ENCODE measurements at places on chromosomes 4 and X. TPM values are rescaled to one million over a fixed set of nuclear protein-coding genes. Genes with fewer than 3 reads are reported as not detected.
A peak's percentile ranks its signal among the peaks of the same experiment; 100 is the strongest.

RPS6KA6 gene
- total RNA-seq = 6.8 TPM

CITED1 gene
- 0.18 TPM for total RNA-seq

PHEX gene
- total RNA-seq = 0.18 TPM

RAB33A gene
- 1.6 TPM for total RNA-seq

DNA sequence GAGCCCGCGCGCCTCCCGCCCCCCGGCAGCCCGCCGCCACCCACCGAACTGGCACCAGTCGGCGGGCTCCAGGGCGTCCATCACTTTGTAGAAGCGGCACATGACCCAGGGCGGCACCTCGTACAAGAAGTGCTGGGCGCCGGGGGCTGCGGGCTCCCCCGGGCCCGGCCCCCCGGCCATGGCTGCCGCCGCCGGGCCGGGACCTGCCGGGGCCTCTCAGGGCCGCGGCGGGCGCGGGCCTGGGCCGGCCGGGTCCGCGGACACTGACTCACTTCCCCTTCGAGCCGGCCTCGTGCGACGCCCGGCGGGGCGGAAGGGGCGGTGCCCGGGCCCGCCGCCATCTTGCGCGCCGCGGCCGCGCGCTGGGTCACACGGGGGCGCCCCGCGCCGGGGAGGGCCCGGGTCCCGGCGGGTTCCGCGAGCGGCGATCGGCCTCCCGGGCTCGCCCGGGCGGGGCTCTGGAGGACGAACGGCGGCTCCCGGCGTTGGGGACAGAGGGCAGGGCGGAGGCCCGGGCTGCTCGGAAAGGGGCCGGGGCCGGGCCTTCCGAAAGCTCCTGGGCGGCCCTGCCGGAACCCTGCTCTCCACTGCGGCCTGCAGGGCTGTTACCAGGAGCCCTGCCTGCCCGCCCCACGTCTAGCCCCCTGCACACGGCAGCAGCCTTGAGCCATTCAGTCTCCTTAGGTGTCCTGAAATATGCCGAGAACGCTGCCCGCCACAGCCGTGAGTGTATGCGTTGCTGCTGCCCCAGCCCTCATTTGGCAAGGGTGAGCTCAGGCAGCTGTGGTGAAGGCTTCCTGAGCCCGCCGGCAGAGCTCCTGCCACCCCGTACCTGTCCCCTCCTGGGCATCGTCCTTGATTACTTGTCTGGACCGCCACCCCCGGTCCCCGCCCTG lies at the start of gene IRAK1:
TSS of gene IRAK1 (minus strand) at position 270 of the 896 bp plus-strand sequence. CDS start at position 180, 90 bp downstream.
- peaks cover 24% of the 10 kb centered on the region for H3K4me1 ChIP-seq
- H3K27me3 ChIP-seq = no peaks in the 10 kb centered on the region

DNA sequence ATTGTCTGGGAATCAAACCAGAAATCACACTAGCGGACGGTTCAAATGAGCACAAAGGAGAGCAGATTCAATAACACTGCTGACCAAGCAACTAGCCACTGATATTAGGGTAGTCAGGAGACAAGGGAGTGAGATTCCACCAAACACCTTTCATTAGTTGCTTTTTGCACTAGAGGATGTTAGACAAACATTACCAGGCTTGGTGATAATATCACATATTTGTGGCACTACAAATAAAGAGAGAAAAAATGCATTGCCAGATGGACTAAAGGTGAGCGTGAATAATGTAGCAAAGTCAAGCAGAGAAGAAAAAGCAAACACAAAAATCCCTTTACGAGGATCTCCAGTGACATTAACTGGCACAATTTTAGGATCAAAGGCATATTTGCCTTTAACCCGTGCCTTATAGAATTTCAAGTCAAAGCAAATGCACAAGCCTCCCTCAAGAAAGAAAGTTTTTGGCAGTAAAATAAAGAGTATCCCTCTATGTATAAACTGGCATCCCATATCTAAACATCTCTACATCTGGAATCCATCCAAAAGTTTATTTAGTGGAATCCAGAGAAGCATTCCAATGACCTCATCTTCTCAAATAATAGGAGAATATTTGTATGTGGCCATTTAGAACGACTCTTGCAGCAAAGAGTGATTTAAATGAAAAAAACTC lies 290.9 kb downstream of the KCTD8 start:
- H3K27ac ChIP-seq = no peak overlapping the region
- H3K4me3 ChIP-seq = no peak overlapping the region
- DNase-seq = peak; percentile 60
- H3K36me3 ChIP-seq = no peaks in the 10 kb centered on the region

GRCh38 chrX:153321381-153322124 lies at the start of gene PNMA6F:
Gene PNMA6F (minus strand): TSS chrX:153321767. CDS start chrX:153320674, 1,093 bp downstream.
- H3K4me1 ChIP-seq = no peaks in the 10 kb centered on the region
- peaks cover 9% of the 10 kb centered on the region for H3K27me3 ChIP-seq
- H3K36me3 ChIP-seq = no peaks in the 10 kb centered on the region
- H3K4me3 ChIP-seq = no peak within 1 kb of the TSS

GRCh38 chr4:138389976-138390685 lies 148.0 kb upstream of the SLC7A11 start:
- no peak overlapping the region for H3K27ac ChIP-seq
- DNase-seq = peak; percentile 41
- H3K27me3 ChIP-seq = no peaks in the 10 kb centered on the region
- H3K4me1 ChIP-seq = no peaks in the 10 kb centered on the region
- H3K36me3 ChIP-seq = no peaks in the 10 kb centered on the region
- no peak overlapping the region for H3K4me3 ChIP-seq

DNA sequence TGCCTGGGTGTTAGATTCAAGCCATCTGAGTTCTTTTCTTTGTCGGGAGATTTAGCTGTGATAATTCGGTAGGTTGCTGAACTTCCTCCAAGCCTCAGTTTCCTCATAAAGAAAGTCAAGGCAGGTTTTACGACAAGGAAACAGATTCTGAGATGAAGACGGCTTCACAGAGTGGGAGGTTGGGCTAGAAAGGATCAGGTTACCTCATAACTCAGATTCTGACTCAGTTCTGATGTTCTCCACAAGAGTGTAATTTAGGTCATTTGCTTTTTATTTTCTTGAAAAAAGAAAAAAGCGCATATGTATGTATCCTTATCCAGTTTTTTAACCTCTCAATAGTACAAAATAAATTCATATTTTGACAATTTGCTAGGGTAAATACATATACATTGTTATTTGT lies 47.2 kb upstream of the ELOVL6 start:
- H3K4me3 ChIP-seq = no peak overlapping the region
- H3K27ac ChIP-seq = no peak overlapping the region
- no peaks in the 10 kb centered on the region for H3K27me3 ChIP-seq
- DNase-seq = peak; percentile 49
- H3K4me1 ChIP-seq = peaks cover 2% of the 10 kb centered on the region
- H3K36me3 ChIP-seq = no peaks in the 10 kb centered on the region

Data from IMR-90 (cell line).